ENCODE measurements at places on chromosomes 7 and 10. TPM values are rescaled to one million over a fixed set of nuclear protein-coding genes. Genes with fewer than 3 reads are reported as not detected.

HABP2 gene
- not detected for total RNA-seq

- no peaks in the 10 kb centered on the region for H3K27me3 ChIP-seq
- no peaks in the 10 kb centered on the region for H3K4me1 ChIP-seq
- DNase-seq = no peak
- no peaks in the 10 kb centered on the region for H3K36me3 ChIP-seq
- no peak overlapping the region for H3K4me3 ChIP-seq
Measured at GRCh38 chr7:95317546-95317945, 6.8 kb downstream of the PON1 start.

DNA sequence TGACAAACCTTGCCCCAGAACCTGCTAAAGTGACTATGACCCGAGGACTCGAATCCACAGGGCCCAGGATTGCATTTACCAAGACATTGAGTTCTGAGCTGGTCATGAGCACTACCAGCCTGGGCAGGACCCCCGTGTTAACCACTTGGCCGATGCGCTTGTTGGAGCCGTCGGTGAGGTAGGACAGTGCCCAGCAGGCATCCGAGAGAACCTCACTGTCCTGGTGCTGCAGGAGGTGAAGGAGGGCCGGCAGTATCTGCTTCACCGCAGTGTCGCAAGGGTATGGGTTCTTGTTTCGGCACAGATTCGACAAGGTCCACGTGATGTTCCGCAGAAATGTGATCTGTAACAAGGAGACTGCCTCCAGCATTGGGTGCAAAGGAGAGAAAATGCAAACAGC is 19.7 kb downstream of the KPNA7 start:
- no peaks in the 10 kb centered on the region for H3K4me1 ChIP-seq
- no peak for DNase-seq
- no peaks in the 10 kb centered on the region for H3K27me3 ChIP-seq
- no peak overlapping the region for H3K27ac ChIP-seq
- H3K4me3 ChIP-seq = no peak overlapping the region
- no peaks in the 10 kb centered on the region for H3K36me3 ChIP-seq

SEMA3E gene
- total RNA-seq = not detected

DNA sequence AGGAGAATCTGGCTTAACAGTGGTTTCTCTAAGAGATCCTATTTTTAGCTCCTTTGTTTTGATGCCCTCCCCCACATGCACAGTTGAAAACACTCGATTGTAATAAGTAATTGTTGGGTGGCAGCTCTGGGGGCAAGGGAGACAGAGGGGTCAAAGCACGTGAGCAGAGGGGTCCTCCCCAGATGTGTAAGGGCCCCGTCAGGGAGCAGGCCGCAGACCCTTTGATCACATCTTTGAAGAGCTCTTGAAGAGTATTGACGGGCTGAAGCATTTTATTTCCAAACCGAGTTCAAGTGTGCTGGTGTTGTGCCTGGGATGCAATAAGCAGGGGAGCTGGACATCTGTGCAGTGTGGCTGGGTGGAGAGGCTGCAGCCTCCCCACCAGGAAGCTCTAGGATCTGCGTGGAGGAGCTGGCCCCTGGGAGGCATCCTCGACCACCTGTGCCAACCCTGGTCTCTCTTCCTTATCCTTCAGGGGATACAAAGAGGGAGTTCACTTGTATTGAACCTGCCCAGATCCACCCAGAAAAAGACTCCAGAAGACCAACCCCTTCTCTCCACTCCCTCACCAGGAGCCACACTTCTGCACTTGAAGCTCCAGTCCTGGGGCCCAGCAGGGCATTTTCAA is 473.0 kb upstream of the MGMT start:
- no peak overlapping the region for H3K4me3 ChIP-seq
- H3K36me3 ChIP-seq = no peaks in the 10 kb centered on the region
- H3K27ac ChIP-seq = no peak overlapping the region
- H3K4me1 ChIP-seq = no peaks in the 10 kb centered on the region
- no peak for DNase-seq

DNA sequence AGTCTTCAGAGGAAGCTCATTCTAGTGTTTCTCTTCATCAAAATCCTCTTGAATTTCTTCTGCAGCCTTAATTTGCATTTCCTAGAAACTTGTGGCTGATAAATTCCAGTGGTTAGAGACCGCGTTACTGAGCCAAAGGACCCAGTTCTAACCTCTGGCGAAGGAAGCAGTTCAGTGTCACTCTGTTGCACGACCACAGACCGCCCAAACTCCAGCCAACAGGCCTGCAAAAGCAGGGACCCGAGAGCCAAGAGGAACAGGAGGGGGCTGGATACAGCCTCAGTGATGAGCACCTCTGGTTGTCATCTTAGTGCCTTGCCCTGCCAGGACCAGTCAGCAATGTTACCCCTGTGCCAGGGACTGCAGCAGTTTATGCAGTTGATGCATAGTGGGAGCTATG is 70.0 kb downstream of the AFAP1L2 start:
- no peaks in the 10 kb centered on the region for H3K27me3 ChIP-seq
- no peak for DNase-seq
- peaks cover 16% of the 10 kb centered on the region for H3K4me1 ChIP-seq
- no peak overlapping the region for H3K4me3 ChIP-seq

GRCh38 chr7:33909755-33910154 is 4.4 kb downstream of the BMPER start:
- no peak overlapping the region for H3K27ac ChIP-seq
- peaks cover 23% of the 10 kb centered on the region for H3K27me3 ChIP-seq
- no peak overlapping the region for H3K4me3 ChIP-seq

CABCOCO1 gene
- total RNA-seq = not detected

SPDYE11 gene
- total RNA-seq = not detected

DNA sequence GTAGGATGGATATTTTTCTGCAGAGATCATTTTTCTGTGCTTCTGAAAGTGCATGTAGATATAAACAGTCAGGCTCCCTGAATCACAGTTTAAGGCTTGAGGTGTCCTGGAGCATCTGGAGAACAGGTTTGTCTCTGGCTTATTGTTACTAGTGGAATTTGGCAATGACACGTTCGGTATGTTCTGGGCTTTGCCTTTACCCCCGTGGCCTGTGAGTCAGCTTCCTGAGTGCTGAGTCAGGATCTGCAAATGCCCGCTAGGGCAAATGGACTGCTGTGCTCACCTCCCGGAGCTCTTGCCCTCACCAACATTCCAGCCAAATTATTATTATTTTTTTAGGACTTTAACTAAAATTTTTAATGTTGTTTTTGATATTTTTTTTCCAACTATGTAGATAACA is 192.5 kb upstream of the PRSS1 start:
- DNase-seq = peak; percentile 22
- no peaks in the 10 kb centered on the region for H3K27me3 ChIP-seq
- no peak overlapping the region for H3K4me3 ChIP-seq
- no peak overlapping the region for H3K27ac ChIP-seq
- no peaks in the 10 kb centered on the region for H3K4me1 ChIP-seq
- no peaks in the 10 kb centered on the region for H3K36me3 ChIP-seq

DNA sequence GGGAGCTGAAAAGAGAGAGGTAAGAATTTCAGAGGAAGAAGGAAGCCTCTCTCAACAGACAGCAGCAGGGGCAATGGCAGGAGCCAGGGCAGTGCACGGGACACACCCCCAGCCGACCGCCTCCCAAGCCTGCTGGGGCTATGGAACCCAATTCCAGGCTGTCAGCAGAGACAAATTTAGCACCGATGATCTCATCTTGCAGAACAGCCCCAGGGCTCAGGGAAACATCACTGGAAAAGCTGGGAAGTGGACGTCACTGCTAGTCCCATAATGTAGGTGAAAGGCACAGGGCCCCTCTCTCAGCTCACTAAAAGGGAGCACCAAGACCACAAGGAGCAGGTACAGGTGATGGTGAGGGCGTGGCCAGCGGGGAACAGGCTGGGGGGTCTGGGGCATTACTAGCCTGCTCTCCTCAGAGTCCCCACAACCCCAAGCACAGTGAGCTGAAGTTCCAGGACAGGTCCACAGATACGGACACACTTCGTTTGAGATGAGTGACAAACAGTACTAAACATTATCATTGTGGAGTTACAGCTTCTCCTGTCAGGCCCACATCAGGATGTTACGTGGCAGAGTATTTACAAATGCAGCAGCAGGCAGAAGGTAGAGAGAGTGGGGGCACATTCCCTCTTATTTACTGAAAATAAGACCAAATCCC is 103.7 kb downstream of the PLXNA4 start:
- peaks cover 15% of the 10 kb centered on the region for H3K4me1 ChIP-seq
- H3K27me3 ChIP-seq = peaks cover 3% of the 10 kb centered on the region
- DNase-seq = no peak

PRTFDC1 gene
- 1.4 TPM for total RNA-seq

DNA sequence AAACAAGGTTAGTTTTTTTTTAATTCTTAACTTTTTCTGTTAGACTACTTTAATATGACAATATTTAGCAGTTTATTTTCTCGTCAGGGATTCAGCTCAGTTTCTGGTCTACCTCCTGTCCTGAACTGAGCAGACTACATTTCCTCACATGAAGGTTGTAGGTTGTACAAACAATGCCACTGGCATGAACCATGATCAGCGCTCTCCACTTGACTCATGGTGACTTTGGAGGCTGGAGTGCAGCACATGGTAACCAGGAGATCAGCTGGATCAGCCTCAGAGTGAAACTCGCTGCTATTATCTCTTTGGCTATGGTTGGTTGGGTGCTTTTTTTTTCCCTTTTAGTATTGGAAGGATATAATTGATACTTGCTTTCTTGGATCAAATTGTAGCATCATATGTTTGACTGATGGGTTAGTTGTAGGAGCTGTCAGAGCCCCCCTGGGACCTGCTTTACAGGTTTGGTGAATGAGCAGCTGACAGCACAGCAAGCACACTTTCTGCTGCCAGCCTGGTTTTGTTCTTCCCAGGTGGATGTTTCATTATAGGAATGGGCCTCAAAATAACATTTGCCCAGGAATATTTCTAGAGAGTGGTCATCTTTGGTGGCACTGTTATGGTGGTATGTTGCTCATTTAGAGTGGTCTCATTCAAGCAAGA is 556.4 kb downstream of the AUTS2 start:
- H3K36me3 ChIP-seq = no peaks in the 10 kb centered on the region
- no peaks in the 10 kb centered on the region for H3K4me1 ChIP-seq
- no peak overlapping the region for H3K4me3 ChIP-seq
- no peak for DNase-seq
- no peaks in the 10 kb centered on the region for H3K27me3 ChIP-seq
